ENCODE measurements at places on chromosomes 6 and 20.

DNA sequence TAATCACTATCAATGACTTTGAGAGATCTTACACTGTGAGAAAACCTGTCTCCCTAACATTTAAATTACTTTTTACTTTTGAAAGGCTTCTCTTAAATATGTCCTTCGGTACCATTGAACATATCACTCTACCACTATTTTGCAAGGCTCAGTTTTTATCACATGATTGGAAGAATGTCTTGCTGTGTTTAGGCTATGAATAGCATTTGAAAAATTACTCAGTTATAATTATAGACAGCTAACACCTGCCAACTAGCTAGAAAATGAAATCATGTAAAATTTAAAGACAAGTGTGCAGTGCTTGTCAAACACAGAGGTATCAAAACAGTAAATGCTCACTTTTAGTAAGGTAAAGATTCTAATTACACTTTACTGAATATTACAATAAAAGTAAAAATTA, 11.0 kb downstream of the SESN1 start:
- DNase-seq: no peak

- DNase-seq: no peak
These were observed 133.7 kb upstream of the TNFAIP3 start for GRCh38 chr6:137733372-137733771.

GRCh38 chr6:166861961-166862286, 94.4 kb downstream of the RNASET2 start:
- no peak for DNase-seq

- DNase-seq: no peak
These were observed 183.6 kb downstream of the KHDRBS2 start for GRCh38 chr6:62102387-62102786.

GRCh38 chr6:136822046-136822375, 381 bp upstream of the PEX7 start:
- DNase-seq: no peak

DNA sequence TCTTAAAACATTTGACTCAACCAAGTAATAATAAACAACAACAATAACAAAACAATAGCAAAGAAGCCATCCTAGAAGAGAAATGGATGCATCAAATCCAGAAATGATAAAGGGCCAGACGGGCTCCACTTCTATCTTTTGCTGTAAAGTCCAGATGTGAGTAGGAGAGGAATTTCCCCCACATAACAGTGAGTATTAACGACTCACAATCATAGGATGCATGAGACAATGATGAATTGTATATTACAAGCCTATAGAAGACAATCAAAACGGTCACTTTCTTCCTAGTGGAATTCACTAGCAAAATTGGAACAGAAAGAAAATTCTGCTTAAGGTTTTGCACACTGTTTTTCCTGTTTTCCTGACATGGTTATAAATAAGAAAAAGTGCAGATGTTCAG, 97.0 kb upstream of the PREP start:
- no peak for DNase-seq

All from glutamatergic neuron (in vitro differentiated cells).